ENCODE measurements at places on chromosomes 2 and 18. TPM values are rescaled to one million over a fixed set of nuclear protein-coding genes. Genes with fewer than 3 reads are reported as not detected.

- H3K36me3 ChIP-seq, result no peaks in the 10 kb centered on the region
- no peak overlapping the region for H3K27ac ChIP-seq
- H3K4me3 ChIP-seq, result no peak overlapping the region
Measured at GRCh38 chr18:5772306-5773105, 122.8 kb downstream of the TMEM200C start.

The DNAH7 gene
- 0.06 TPM for polyA plus RNA-seq

The PLB1 gene
- polyA plus RNA-seq, result 3.8 TPM

The CCDC93 gene
- 7.4 TPM for polyA plus RNA-seq

DNA sequence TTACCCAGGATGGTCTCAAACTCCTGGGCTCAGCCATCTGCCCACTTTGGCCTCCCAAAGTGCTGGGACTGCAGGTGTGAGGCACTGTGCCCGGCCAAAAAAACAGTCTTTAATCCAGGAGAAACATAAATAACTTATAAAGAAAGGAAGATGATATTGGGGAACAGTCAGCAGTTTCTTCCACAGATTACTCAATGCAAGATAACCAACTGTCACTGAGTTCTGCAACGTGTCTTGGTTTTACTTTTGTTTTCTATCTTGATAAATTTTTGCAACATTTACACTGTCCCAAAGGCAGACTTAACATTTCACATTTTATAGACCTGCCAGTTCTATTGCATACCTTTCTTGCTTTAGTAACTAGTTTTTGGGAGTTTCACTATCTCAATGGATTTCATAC, 71.1 kb downstream of the ANKRD44 start:
- H3K4me1 ChIP-seq, result peaks cover 99% of the 10 kb centered on the region
- DNase-seq, result no peak
- H3K27me3 ChIP-seq, result no peaks in the 10 kb centered on the region
- no peaks in the 10 kb centered on the region for H3K36me3 ChIP-seq
- H3K4me3 ChIP-seq, result peak overlapping the region; percentile 42

The NEDD4L gene
- polyA plus RNA-seq, result 9.0 TPM

- no peak overlapping the region for H3K27ac ChIP-seq
- no peaks in the 10 kb centered on the region for H3K27me3 ChIP-seq
- H3K36me3 ChIP-seq, result peaks cover 47% of the 10 kb centered on the region
Measured at GRCh38 chr2:121241466-121241865, 43.5 kb downstream of the TFCP2L1 start.

- H3K27me3 ChIP-seq, result no peaks in the 10 kb centered on the region
- no peak overlapping the region for H3K4me3 ChIP-seq
- no peak for DNase-seq
- peaks cover under 1% of the 10 kb centered on the region for H3K4me1 ChIP-seq
- no peak overlapping the region for H3K27ac ChIP-seq
- H3K36me3 ChIP-seq, result no peaks in the 10 kb centered on the region
Measured at GRCh38 chr2:234399451-234400246, 97.2 kb downstream of the ARL4C start.

The AQP12B gene
- 1.8 TPM for polyA plus RNA-seq

- H3K4me1 ChIP-seq, result no peaks in the 10 kb centered on the region
- H3K27ac ChIP-seq, result no peak overlapping the region
- peaks cover 8% of the 10 kb centered on the region for H3K27me3 ChIP-seq
- DNase-seq, result no peak
- no peak overlapping the region for H3K4me3 ChIP-seq
Measured at GRCh38 chr2:236672606-236673005, 103.0 kb downstream of the ACKR3 start.

DNA sequence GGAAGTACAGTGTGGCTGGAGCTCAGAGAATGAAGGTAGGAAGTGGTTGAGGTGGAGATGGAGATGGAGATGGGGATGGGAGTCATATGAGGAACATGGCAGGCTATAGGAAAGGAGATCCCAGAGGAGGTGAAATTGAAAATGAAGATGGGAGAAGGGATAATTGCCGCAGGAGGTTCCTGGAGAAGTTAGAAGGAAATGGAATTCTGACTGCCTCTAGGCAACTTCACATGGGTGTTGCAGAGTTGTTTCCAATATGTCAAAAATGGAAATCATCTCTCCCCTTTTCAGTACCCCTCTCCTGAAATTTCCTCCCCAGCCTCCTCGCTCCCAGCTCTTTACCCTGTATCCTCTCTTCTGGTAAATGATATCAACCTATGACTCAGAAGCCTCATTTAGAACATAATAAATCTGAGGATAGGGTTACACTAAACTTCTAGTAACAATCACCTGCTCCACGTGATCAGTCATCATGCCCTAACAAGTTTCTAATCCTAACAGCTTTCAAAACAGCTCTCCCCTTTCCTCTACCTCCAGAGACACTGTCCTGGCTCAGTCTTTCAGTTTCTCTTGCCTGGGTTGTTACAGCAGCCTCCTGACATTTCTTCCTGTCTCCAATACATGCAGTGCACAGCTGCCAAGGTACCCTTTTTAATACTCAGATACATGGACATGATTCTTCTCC, 201.9 kb upstream of the RBMS1 start:
- no peaks in the 10 kb centered on the region for H3K4me1 ChIP-seq
- no peak overlapping the region for H3K4me3 ChIP-seq
- H3K27ac ChIP-seq, result no peak overlapping the region

The FLACC1 gene
- polyA plus RNA-seq, result 0.32 TPM

- no peaks in the 10 kb centered on the region for H3K36me3 ChIP-seq
- no peak for DNase-seq
- H3K4me1 ChIP-seq, result no peaks in the 10 kb centered on the region
- H3K4me3 ChIP-seq, result no peak overlapping the region
- H3K27me3 ChIP-seq, result no peaks in the 10 kb centered on the region
Measured at GRCh38 chr2:188577231-188577630, 285.6 kb downstream of the GULP1 start.

DNA sequence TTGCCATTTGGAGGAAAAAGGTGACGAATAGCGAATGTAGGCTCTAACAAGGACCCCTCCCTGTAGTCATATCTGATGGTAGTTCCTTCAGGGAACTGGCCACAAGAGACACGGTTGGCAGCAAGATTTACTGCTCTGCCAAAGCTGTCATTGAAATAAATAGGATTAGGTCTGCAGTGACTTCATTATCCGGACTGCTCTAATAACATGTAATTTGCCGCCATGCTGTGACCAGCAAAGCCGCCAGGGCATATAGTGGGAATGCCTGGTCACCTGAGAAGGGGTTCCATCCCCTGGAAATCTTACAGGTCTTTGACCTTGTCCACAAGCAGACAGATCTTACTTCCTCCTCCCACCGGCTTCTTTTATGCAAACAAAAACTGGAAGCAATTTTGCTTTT, 59.4 kb upstream of the LAPTM4A start:
- no peak overlapping the region for H3K27ac ChIP-seq
- no peak for DNase-seq
- H3K27me3 ChIP-seq, result no peaks in the 10 kb centered on the region
- no peaks in the 10 kb centered on the region for H3K36me3 ChIP-seq
- no peaks in the 10 kb centered on the region for H3K4me1 ChIP-seq

DNA sequence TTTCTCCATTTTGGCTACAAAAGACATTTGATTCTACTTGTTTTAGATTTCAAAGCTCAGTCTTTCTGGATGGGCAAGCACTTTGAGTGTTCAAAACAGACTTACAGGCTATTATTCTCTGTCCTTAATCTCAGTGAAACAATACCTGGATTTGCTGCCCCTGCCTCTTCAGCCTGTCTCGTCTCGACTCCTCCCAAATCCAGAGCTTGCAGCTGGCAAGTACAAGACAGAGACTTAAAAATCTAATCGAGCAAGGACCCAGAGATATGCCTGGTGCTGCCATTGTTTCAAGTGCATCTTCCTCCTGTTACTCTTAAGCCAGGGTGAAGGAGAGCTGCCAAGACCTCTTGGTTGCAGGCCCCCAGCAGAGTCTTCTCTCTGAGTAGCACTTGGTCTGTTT, 59.2 kb downstream of the LRRC30 start:
- H3K27ac ChIP-seq, result no peak overlapping the region
- no peak overlapping the region for H3K4me3 ChIP-seq
- no peaks in the 10 kb centered on the region for H3K27me3 ChIP-seq
- DNase-seq, result no peak
- H3K4me1 ChIP-seq, result no peaks in the 10 kb centered on the region

DNA sequence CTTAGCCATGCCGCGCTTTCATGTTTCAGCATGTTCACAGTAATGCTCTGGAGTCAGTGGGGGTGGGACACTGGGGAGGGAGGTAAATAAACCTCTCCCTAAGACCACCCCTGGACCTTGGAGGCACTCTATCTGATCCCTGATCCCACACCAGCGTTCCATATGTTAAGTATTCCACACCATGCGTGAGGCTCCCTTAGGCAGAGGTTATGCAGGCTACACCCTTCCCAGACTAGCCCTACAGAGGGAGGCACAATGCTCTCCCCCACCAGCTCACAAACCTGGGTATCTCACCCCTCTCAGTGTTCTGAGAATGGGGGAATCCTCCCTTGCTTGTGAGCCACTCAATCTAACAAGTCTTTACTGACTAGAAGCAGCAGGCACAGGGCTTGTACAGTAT, 1610.4 kb upstream of the ZEB2 start:
- no peak overlapping the region for H3K4me3 ChIP-seq
- no peak overlapping the region for H3K27ac ChIP-seq
- H3K27me3 ChIP-seq, result no peaks in the 10 kb centered on the region
- no peaks in the 10 kb centered on the region for H3K36me3 ChIP-seq

- H3K4me1 ChIP-seq, result peaks cover 18% of the 10 kb centered on the region
- no peaks in the 10 kb centered on the region for H3K36me3 ChIP-seq
- H3K4me3 ChIP-seq, result no peak overlapping the region
Measured at GRCh38 chr2:28626891-28627421, 124.7 kb upstream of the PPP1CB start.

DNA sequence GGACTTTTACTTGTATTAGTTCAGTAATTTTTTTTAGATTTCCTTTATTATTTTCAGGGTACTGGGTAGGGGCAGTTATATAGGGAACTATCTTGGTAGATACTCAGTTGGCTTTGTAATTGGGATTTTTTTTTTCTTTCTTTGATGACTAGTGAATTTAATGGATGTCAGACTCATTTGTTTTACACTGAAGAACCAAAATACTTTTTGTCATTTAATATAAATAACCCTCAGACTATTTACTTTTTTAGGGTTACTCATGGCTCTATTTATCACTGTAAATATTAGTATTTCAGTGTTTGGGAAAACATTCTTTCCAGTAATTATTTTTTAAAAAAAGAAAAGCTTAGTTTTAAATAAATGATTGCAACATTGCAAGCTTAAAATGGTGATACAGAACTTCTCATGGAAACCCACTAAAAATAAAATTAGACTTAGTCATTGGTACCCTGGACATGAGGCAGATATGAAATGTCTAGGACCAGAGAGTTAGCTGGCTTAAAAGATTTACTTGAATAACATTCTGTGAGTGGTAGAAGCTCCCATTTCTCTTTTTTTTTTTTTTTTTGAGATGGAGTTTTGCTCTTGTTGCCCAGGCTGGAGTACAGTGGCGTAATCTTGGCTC, 74.4 kb upstream of the CYP20A1 start:
- no peak for DNase-seq
- H3K36me3 ChIP-seq, result peaks cover 19% of the 10 kb centered on the region
- no peaks in the 10 kb centered on the region for H3K4me1 ChIP-seq
- no peak overlapping the region for H3K27ac ChIP-seq

The PAX3 gene
- polyA plus RNA-seq, result not detected

The HOXD11 gene
- not detected for polyA plus RNA-seq

GRCh38 chr18:23106575-23106974, 28.7 kb upstream of the CABLES1 start:
- H3K4me1 ChIP-seq, result peaks cover 6% of the 10 kb centered on the region
- DNase-seq, result no peak
- no peak overlapping the region for H3K4me3 ChIP-seq

DNA sequence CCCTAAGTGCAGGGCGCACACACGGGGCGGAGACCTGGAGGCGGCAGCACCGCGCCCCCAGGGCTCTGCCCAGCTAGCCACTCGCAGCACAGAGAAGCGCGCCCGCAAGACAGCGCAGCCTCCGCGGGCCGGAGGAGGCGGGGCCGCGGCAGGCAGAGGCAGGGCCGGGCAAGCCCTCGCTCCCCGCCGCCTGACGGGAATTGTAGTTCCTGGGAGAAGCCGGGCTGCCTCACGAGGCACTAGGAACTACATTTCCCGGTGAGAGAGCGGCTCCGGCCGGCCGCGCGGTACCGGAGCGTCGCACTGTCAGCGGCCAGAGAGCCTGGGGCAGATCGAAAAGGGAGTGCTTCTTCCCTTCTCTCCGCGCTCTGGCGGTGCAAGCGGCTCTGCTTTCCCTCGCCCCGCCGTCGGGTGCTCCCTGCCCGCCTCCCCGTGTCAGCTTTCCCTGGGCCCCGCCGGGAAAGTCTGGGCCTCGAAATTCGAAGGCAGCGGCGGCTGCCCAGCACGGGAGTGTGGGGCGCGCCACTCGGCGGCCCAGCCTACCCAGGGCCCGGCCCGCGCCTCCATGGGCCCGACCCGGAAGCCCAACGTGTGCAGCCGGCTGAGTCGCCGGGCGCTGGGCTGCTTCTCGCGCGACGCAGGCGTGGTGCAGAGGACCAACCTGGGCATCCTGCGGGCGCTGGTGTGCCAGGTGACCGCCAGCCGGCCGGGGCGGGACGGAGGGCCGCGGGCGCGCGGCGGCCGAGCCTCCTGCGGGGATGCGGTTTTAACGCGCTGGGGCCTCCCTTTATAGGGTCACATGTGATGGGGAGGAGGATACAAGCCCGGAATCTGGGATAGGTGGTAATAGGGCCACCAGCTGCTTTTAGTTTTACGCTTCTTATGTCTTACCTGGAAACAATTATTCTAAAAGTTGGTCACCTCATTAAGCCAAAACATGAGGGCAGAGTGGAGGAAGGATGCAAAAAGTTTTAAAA, at the start of gene DCAF17:
TSS of gene DCAF17 (plus strand) at position 214 of the 977 bp plus-strand sequence. CDS start at position 566, 352 bp downstream.
- peaks cover 23% of the 10 kb centered on the region for H3K4me1 ChIP-seq
- peak; percentile 100 for DNase-seq
- H3K27me3 ChIP-seq, result no peaks in the 10 kb centered on the region

The PLEKHH2 gene
- 1.3 TPM for polyA plus RNA-seq

The ASB18 gene
- polyA plus RNA-seq, result not detected

DNA sequence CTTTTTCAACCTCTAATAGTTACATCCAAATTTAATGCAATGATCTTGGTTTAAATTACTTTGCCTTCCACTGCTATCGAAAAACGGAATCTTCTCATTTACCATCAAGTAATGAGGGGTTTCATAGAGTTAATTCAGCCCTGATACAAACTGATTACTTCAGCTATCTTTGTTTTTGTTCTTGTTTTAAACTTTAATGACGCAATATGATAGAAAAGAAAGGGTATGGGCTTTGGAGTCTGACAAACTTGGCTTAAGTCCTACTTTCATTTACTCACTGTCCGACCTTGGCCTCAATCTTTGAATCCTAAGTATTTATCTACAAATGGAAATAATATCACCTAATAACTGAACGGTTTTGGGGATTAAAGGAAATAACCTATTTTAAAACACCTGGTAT, 16.1 kb downstream of the ADAM17 start:
- H3K4me3 ChIP-seq, result no peak overlapping the region
- no peak for DNase-seq
- no peaks in the 10 kb centered on the region for H3K36me3 ChIP-seq

DNA sequence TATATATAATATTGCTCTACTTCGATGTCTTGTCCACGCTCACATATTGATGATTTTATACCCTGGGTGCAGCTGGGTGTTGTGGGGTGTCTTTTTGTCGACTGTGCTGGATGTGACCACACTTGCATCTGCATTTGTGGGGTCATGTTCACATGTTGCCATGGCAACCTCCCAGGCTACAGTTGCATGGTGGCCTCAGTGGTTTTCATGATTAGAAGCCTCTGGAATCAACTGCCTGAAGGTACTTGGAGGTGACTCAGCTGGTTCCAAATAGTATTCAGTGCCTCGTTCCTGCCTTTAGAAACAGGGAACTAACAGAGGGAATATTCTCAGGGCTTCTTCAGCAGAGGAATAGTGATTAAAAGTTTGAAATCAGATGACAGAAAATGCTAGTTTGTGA, 166.3 kb upstream of the NYAP2 start:
- no peak for DNase-seq
- no peaks in the 10 kb centered on the region for H3K4me1 ChIP-seq
- H3K4me3 ChIP-seq, result no peak overlapping the region

All from spleen (tissue), 13 donors.